ENCODE measurements at places on chromosomes 16 and 17.

DNA sequence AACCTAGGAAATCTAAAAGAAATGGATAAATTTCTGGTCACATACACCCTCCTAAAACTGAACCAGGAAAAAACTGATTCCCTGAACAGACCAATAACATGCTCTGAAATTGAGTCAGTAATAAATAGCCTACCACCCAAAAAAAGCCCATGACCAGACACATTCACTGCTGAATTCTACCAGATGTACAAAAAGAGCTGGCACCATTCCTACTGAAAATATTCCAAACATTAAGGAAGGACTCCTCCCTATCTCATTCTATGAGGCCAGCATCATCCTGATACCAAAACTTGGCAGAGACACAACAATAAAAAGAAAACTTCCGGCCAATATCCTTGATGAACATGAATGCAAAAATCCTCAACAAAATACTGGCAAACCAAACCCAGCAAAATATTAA, 52.9 kb downstream of the TTC19 start:
- H3K4me3 ChIP-seq = no peak overlapping the region
- no peaks in the 10 kb centered on the region for H3K27me3 ChIP-seq
- H3K36me3 ChIP-seq = peaks cover 53% of the 10 kb centered on the region
- H3K27ac ChIP-seq = peak overlapping the region; percentile 22

DNA sequence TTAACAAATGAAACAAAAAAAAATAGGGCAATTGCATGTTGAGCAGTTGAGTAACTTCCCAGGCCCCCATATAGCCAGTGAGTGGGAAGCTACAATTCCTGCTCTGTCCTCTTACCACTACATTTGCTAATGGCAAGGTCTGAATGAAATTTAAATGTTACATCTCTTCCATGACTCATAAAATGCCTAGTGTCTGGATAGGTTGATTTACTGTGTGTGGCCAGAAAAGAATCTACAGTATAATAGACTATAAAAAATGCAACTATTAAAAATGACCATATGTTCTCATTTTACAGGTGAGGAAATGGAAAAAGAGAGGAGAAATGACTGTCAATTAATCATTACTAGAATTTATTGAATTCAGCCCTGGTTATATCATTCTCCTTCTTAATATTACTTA, 1199.3 kb downstream of the CDH11 start:
- H3K36me3 ChIP-seq = no peaks in the 10 kb centered on the region
- DNase-seq = no peak
- H3K27me3 ChIP-seq = no peaks in the 10 kb centered on the region
- no peak overlapping the region for H3K4me3 ChIP-seq

- H3K4me1 ChIP-seq = peaks cover under 1% of the 10 kb centered on the region
- no peak overlapping the region for H3K4me3 ChIP-seq
- H3K36me3 ChIP-seq = no peaks in the 10 kb centered on the region
- peaks cover 4% of the 10 kb centered on the region for H3K27me3 ChIP-seq
- DNase-seq = no peak
Measured at GRCh38 chr16:69100071-69100691, 5.3 kb upstream of the HAS3 start.

DNA sequence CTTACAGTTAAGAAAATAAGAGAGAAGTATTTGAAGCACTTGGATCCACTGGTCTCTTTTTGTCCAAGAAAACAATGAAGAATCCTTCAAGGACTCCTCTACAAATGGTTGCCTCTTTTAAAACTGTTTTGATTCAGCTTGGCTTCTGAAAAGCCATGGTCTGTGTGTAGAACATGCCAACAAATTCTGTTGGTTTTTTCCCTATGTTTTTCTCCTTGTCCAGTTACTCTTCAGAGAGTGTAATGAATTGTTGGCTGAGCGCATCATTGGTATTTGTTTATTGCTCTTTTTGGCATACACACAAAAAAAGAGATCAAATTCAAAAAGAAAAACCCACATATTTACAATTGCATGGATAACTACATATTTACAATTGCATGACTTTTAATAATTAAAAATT, at the start of gene ABCA10:
TSS of gene ABCA10 (minus strand) at position 249 of the 400 bp plus-strand sequence. CDS start 3,466 bp downstream, outside the sequence.
- H3K27ac ChIP-seq = no peak within 1 kb of the TSS

GRCh38 chr16:706189-707061, 824 bp upstream of the FBXL16 start:
- H3K4me1 ChIP-seq = no peaks in the 10 kb centered on the region
- no peak overlapping the region for H3K4me3 ChIP-seq
- H3K27me3 ChIP-seq = peaks cover 47% of the 10 kb centered on the region

- H3K27me3 ChIP-seq = no peaks in the 10 kb centered on the region
- no peak overlapping the region for H3K27ac ChIP-seq
- H3K4me3 ChIP-seq = no peak overlapping the region
- H3K36me3 ChIP-seq = peaks cover 15% of the 10 kb centered on the region
- no peaks in the 10 kb centered on the region for H3K4me1 ChIP-seq
- DNase-seq = no peak
Measured at GRCh38 chr17:37131669-37132611, 183.2 kb downstream of the AATF start.

DNA sequence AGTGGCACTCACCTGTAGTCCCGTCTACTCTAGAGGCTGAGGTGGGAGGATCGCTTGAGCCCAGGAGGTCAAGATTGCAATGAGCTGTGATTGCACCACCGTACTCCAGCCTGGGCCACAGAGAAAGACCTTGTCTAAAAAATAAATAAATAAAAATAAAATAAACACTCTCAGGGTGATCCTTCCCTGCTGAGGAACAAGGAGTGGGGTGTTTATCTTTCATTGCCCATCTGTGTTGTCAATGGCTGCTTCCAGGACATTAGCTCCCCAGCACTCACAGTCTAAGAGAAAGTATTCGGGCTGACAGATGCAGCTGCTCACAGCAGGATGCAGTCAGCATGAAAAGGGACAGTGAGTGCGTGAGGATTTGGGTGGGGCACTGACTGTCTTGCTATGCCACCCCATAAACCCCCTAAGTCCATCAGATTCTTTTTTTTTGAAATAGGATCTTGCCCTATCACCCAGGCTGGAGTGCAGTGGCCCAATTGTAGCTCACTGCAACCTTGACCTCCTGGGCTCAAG, 31.3 kb upstream of the RBBP6 start:
- H3K27ac ChIP-seq = no peak overlapping the region
- no peak for DNase-seq
- H3K27me3 ChIP-seq = peaks cover 8% of the 10 kb centered on the region
- no peaks in the 10 kb centered on the region for H3K36me3 ChIP-seq

GRCh38 chr16:24970708-24971107, 44.5 kb downstream of the ARHGAP17 start:
- no peak overlapping the region for H3K4me3 ChIP-seq
- no peak overlapping the region for H3K27ac ChIP-seq
- peaks cover 25% of the 10 kb centered on the region for H3K4me1 ChIP-seq
- H3K36me3 ChIP-seq = peaks cover 57% of the 10 kb centered on the region
- DNase-seq = no peak
- no peaks in the 10 kb centered on the region for H3K27me3 ChIP-seq

- H3K36me3 ChIP-seq = peaks cover 4% of the 10 kb centered on the region
- H3K27me3 ChIP-seq = no peaks in the 10 kb centered on the region
- no peak for DNase-seq
- peaks cover 11% of the 10 kb centered on the region for H3K4me1 ChIP-seq
- H3K27ac ChIP-seq = no peak overlapping the region
Measured at GRCh38 chr17:81013642-81014041, 21.3 kb upstream of the BAIAP2 start.

DNA sequence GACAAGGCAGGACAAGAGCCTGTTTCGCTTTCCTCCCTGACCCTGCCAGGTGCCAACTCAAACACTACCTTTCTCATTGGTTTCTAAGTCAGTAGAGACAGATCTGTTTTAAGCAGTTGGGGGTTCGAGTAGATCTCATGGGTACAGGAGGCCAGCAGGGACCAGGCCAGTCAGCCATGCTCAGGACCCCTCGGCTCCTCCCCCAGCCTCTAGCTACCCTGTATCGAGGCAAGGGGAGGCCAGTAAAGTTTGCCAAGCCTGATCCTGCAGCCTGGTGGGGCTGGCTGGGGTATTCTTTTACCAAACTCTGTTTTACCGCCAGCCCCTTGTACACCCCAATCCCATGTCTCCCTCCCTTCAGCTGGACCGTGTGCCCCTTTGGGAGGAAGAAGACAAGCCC, 26.6 kb downstream of the OR1D5 start:
- H3K4me3 ChIP-seq = no peak overlapping the region
- H3K4me1 ChIP-seq = peaks cover 6% of the 10 kb centered on the region
- no peaks in the 10 kb centered on the region for H3K36me3 ChIP-seq
- H3K27me3 ChIP-seq = peaks cover 7% of the 10 kb centered on the region
- no peak for DNase-seq
- H3K27ac ChIP-seq = no peak overlapping the region

GRCh38 chr16:29665294-29666077, 2.4 kb downstream of the SPN start:
- no peaks in the 10 kb centered on the region for H3K27me3 ChIP-seq
- H3K4me3 ChIP-seq = peak overlapping the region; percentile 99
- H3K27ac ChIP-seq = peak overlapping the region; percentile 97
- peaks cover 49% of the 10 kb centered on the region for H3K4me1 ChIP-seq

- H3K4me3 ChIP-seq = no peak overlapping the region
- no peak overlapping the region for H3K27ac ChIP-seq
- no peaks in the 10 kb centered on the region for H3K4me1 ChIP-seq
- no peaks in the 10 kb centered on the region for H3K36me3 ChIP-seq
- peak; percentile 77 for DNase-seq
- H3K27me3 ChIP-seq = peaks cover 15% of the 10 kb centered on the region
Measured at GRCh38 chr16:87550495-87550961, 51.8 kb upstream of the JPH3 start.

- H3K27me3 ChIP-seq = no peaks in the 10 kb centered on the region
- H3K27ac ChIP-seq = no peak overlapping the region
- DNase-seq = no peak
- H3K4me3 ChIP-seq = no peak overlapping the region
- peaks cover 21% of the 10 kb centered on the region for H3K4me1 ChIP-seq
- H3K36me3 ChIP-seq = peaks cover 31% of the 10 kb centered on the region
Measured at GRCh38 chr17:18994631-18995030, 9.9 kb downstream of the FAM83G start.

DNA sequence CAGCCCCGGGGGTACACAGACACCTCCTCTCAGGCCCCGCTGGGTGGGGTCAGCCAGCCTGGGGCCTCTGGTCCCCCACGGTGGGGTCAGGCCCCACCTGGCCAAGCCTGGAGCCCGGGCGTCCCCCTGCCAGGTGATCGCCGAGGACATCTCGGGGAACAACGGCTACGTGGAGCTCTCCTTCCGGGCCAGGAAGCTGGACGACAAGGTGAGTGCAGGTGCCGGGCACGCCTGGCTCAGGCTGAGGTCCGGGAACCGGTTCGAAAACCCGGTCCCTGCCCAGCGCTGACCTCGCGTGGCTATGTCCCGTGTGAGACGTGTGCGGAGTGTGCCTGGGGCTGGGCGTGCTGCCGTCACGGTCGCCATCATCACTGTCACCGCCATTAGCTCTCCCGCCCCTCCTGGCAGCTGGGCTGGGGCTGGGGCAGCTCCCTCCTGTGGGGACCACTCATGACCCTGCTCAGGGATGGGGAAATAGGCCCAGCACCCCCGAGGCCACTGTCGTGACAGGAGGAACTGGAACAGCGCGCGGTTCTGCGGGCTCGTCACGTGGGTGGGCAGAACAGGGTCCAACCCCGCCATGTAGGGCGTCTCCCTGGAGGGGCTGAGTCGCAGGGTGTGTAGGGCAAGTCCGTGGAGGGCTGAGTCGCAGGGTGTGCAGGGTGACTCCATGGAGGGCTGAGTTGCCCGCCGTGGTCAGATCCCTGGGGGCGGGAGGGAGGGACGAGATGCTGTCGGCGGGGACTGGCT, 8.5 kb downstream of the CPNE7 start:
- H3K4me1 ChIP-seq = no peaks in the 10 kb centered on the region
- H3K27me3 ChIP-seq = no peaks in the 10 kb centered on the region
- H3K27ac ChIP-seq = no peak overlapping the region
- no peak overlapping the region for H3K4me3 ChIP-seq
